Stimulated activated CD4-positive, alpha-beta T cell treated with anti-CD3 and anti-CD28 coated beads, TNF-alpha, amount 100 ng/mL, for 1 hour (primary cell): ENCODE measurements at places on chromosomes 1 and 21.

GRCh38 chr1:240399381-240399780 lies 212.6 kb downstream of the GREM2 start:
- no peak for DNase-seq

DNA sequence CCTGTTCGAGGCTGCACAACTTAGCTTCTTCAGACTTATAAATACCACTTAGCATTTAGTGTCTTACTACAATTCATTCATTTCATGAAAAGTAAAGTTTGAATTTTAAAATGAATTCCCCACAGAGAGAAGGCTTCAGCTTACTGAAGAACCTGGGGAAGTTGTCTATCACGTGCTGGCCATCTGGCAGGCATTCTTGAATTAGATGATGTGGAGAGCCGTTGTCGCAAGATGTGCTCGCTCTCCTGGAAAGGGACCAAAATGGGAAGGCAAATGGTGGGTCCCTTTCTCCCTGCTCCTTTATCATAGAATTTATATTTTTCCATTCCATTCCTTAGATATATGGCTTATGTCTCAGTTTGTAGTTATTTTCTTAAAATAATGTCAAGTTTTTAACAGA lies 90.5 kb downstream of the CD247 start:
- DNase-seq = no peak

GRCh38 chr21:16517383-16517782 lies 787.6 kb downstream of the USP25 start:
- no peak for DNase-seq

DNA sequence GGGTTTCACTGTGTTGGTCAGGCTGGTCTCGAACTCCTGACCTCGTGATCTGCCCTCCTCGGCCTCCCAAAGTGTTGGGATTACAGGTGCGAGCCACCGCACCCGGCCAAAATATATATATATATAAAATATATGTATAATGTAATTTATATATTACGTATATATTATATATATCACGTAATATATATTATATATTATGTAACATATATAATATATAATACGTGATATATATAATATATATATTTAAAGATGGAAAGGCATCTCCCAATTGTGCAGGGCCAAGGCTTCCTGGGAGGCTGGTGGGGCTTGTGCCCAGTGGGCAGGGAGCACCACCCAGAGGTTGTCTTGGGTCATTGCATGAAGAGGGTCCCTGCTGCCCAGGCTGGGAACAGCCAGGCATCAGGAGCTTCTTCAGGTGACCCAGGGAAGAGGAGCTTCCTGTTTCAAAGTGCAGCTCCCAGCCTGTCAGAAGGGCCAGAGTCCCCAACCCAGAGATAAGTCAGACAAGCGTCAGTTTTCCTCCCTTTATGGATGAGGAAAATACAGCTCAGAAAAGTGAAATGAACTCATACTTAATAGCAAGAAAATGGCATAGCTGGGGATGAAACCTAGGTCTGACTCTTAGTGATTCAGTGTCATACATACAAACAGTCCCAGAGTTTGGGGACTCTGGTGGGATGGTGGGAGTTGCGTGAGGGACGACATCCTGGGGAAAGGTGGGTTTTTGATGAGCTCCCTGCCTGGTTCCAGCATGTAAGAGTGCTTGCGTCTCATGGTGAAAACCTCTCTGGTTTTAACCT lies 12.0 kb downstream of the UBE2Q1 start:
- no peak for DNase-seq

DNA sequence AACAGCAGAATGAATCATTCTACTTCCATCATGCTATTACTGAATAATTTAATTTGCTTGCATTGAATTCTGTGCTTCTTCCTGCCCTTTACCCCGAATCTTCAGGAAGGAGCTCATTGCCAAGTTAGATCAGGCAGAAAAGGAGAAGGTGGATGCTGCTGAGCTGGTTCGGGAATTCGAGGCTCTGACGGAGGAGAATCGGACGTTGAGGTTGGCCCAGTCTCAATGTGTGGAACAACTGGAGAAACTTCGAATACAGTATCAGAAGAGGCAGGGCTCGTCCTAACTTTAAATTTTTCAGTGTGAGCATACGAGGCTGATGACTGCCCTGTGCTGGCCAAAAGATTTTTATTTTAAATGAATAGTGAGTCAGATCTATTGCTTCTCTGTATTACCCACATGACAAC lies 44.2 kb downstream of the MAP3K7CL start:
- DNase-seq = no peak

DNA sequence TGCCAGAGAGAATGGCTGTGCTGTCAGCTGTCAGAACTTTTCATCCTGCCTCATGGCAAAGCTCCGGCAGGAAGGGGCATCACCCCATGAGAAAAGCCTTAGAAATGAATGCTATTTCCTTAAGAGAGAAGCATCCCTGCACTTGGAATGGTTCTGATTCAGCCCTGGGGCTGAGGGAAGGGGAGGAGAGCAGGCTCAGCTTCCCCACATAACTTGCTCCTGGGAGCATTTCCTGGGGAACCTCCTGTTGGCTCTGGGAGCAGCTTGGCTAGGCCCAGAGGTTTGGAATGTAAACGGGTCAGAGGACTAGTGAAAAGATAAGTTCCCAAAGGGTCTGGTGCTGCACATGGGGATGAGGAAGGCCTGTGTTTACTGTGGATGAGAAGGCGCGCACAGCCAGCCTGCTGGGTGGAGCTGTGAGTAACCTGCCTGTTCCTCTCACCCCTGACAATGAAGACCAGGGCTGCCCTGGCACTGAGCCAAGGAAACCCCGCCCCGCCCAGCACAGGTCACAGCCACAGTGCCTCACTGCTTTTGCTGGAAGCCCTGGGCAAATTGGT lies 5.0 kb downstream of the PRELP start:
- no peak for DNase-seq

GRCh38 chr1:164868990-164869389 lies 310.0 kb downstream of the PBX1 start:
- DNase-seq = no peak

GRCh38 chr1:226712742-226713419 lies 26.2 kb downstream of the ITPKB start:
- no peak for DNase-seq

GRCh38 chr1:15107058-15107687 lies 46.4 kb upstream of the TMEM51 start:
- DNase-seq = no peak

DNA sequence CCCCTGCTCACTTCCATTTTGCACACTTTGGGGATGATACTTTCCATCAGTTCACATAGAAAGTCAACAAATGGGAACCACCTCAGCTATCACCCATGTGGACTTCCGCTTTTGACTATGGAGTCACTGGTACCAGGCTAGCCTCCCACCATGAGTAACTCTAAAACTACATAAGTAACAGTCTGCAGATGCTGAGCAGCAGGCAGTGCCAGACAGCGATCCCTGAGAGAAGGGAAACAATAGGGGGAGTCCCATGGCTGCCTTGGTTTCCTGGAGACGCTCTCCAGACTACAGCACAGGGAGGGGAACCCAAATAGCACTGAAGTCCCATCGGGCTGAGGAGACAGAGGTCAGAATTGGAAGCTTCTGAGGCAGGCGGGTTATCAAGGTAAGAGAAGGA lies 2.8 kb upstream of the TFF2 start:
- no peak for DNase-seq

DNA sequence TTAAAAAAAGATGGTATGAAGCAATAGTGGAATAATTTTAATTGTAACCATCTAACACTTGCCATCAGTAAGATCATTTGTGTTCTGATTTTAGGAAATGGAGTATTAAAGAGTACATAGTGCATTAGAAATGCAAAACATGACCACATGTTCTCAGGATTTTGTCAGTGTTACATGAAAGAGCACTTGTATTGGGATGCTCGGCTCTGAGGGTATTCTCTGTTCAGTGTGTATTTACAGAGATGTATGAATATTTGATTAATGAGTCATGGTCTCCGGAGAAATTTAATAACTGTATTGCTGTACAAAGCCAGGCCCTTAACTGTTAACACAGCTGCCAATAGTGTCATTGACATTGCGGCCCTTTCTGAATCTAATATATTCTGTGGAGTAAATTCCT lies 91.7 kb downstream of the ATG4C start:
- no peak for DNase-seq

GRCh38 chr1:57857809-57858208 lies 433.9 kb upstream of the DAB1 start:
- DNase-seq = no peak

DNA sequence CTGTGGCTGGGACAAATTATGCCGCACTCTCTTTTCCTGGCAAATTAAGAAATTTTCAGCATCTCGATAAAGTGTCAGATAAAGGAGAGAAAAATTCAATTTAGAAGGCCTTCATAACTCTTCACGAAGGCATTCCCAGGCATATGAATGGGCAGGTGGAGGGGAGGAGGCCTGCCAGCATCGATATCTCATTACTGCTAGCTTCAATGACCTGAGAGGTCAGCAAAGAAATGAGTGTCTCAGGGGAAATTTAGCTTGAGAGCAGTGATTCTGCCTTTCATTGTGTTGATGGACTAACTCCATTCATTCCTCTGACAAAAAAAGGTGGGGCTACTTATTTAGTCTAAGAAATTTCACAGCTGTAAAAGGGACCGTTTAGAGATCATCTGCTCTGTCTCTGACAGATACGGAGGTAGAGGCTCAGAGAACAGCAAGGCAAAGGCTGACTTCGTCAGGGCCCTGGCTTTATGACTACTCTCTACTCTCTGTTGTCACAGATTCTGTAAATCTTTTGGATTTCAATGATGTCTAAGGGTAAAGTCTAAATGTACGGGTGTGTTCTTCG lies 212.0 kb upstream of the BEND5 start:
- no peak for DNase-seq

GRCh38 chr1:115647047-115647446 lies 5.3 kb downstream of the VANGL1 start:
- DNase-seq = no peak

DNA sequence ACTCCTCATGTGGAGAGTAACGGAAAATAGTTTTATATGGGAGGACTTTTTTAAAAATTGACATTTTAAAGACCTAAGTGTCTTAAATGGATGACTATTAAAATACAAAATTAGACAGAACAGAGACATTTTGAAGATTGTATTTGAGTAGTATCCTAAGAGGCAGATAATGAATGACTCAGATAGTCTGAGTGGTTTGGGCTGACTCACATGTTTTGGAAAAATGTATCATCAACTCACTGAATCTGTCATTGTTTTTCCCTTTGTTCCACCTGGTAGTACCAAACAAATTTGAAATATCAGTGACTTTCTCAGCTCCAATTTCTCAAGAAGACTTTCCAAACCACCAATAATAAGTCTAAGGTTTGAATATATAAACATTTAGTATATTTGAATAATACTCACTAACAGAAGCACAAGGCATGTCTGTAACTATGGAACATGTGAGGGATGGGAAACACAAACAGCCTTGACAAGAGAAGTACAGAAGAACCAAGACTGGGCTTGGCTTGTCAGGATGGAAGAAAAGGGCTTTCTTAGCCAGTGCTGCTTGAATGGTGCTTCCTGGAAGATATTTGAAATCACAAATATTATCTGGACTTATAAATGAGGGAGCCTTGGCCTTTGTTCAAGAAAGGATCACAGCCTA lies 90.6 kb downstream of the SGIP1 start:
- DNase-seq = no peak

DNA sequence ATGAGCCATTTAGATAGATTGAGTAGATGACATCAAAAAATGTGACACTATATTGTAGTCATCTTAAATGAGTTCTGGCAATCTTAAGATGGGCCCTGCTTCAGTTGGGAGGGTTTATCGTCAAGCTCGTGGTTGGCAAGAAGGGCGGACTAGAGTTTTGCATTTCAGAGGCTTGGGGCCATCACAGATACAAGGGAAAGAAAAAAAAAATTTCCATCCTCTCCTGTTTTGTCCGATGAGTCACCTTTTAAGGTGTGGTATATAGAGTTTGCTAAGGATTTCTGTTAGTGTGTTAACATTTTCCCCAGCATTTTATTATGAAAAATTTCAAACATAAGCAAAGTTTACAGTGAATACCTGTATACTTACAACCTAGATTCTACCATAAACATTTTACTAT lies 31.8 kb upstream of the KCNQ4 start:
- no peak for DNase-seq

DNA sequence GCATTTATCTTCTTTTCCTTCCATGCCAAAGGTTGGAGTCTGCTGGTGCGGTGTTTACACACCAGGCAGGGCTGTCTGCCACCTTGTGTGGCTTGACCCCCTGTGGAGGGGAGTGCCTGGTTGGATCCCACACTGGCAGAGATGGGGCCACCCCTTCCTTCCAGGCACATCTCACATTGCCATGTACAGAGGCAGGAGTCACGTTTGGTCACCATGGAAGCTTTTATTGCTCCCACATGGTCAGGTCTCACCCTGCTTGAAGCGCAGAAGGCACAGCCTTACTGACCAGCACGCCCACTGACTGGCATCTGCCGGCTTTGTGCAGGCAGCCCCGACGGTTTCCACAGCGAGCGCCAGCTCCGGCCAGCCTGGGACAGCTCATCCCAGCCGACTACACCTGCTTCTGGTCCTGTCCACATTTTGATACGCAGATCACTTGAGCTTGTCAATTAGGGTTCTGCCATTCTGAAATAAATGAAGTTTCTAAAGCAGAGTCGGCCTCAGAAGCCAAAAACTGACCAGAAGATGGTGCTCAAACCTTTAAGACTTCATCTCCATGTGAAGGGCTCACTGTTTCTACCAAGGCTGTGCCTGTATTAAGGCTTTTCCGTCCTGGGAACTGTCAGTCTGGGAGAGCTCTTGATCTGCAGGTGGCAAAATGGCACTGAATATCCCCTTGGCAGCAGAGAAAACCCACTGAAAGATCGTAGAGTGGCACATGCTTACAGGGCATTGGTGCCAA lies 35.6 kb upstream of the EPHA8 start:
- DNase-seq = no peak

DNA sequence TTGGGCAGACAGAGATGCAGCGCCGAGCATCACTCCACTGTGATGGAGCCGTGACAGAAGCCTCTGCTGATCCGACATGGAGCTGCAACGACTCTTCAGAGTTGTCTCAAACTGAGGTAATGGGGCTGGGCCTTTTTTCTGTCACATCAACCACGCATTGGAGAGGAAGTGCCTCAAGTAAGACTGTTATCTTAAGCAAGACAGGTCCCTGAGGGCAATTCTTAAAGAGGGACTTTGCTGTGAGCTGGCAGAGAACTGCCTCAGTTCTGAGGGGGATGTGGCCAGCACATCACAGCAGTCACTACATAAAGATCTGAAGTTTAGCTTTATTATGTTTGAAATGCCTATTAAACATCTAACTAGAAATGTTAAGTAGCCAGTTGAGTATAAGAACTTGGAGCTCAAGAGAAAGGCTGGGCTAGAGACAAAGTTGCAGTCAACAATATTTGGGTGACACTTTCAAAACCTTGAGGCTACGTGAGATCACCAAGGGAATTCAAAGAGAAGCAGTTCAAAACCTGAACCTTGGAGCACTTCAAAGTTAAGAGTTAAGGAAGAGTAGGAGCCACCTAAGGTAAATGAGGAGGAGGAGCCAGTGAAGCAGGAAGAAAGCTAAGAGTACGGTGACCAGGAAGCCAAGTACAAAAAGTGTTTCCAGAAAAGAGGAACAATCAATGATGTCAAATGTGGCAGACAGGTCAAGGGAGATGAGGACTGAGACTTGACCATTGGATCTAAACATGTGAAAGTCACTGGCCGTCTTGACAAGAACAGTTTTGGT lies 54.2 kb upstream of the BCL9 start:
- DNase-seq = no peak
